Hippocampal formation (tissue), 2 donors: ENCODE measurements at places on chromosomes 5 and 9.

DNA sequence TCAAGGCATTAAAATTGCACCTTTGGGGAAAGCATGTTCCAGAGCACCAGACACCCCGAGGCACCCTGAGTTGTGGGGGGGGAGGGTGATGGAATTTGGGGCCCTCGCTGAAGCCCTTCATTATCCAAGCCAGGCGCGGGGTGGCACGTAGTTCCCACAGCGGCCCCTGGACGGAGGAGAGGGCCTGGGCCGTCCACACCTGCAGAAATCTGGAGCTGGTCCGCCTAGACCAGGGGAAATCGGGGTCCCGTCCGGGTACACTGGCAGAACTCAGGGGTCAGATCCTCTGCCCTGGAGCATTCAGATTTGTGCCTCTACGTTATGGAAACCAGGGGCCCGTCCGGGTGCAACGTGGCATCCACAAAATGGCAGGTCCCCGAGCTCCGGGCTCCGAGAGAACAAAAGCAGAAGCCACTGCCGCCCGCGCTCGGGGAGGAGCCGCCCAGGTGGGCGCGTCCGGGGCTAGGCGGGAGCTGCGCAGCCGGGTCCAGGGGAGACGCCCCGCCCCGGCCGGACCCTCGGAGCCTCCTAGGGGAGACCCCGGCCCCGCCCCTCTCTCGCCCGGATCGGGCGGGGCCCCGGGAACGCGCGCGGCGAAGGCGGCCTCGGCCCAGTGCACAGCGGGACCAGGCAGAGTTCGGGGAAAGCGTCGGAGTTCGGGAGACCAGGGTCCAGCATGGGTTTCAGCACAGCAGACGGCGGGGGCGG is at the start of gene PLEKHG4B:
PLEKHG4B (plus strand) TSS at position 613 of the 708 bp plus-strand sequence; CDS start at position 677, 64 bp downstream.
- DNase-seq: no peak

DNA sequence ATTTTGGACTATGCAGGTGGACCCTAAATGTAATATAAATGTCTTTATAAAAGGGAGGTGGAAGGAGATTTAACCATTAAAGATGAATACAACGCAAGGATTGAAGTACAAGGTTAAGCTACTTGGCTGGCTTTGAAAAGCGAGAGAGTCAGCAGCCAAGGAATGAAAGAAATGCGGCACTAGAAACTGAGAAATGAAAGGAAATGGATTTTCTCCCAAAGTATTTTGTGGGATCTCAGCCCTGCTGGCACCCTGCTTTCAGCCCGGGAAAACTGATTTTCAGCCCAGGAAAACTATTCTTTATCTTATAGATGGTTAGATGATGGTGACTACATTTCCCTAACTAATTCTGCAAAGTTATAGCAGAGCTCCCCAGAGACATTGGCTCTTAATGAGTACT is 1349.6 kb upstream of the C9orf72 start:
- DNase-seq: no peak

DNA sequence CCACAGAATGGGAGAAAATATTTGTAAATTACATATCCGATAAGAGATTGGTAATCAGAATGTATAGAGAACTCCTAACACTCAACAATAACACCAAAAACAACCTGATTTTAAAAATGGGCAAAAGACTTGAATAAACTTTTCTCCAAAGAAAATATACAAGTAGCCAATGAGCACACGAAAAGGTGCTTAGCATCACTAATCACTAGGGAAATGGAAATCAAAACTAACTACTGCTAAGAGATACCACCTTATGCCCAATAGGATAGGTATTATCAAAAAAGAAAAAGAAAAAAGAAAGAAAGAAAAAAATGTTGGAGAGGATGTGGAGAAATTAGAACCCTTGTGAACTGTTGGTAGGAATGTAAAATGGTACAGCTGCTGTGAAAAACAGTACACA is 212.1 kb downstream of the TLR4 start:
- no peak for DNase-seq

DNA sequence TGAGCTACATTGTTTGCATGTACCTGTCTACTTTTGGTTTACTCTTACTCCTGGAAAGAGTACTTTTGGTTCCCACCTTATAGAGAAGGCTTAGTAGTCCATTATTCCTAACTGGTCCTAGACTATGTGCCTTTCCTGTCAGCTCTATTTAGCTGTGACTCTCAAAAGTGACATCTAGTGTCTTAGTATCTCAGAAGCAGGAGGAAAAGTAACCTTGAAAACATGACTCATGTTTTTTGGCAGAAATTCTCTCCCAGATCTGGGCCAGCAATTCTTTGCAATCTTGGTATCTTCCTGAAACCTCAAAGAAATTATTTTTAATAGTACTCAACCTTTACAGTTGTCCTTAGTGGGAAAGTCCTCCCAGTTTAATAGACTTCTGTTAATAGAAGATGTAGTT is 691.7 kb upstream of the SEMA6A start:
- DNase-seq: no peak

DNA sequence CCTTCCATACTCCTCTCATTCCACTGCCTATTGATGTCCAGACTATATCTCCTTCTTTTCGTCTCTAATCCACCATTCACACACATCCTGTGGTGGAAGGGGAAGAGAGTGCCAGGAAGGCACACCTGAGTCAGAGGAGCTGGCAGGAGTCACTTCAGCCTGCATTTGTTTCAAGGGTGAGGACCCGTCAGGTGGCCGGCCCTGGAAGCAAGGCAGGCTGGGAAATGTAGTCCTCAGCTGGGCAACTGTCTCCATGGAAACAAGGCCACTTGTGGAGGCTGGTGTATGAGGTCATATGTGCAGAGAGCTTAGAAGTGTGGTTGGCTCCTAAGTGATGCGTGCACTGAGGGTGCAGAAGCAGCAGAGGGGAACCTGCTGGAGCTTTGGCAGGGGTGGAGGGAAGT is 278.4 kb downstream of the NSG2 start:
- no peak for DNase-seq

GRCh38 chr5:149240354-149240998 is 31.2 kb upstream of the AFAP1L1 start:
- no peak for DNase-seq

GRCh38 chr5:142248853-142249462 is 75.9 kb downstream of the SPRY4 start:
- DNase-seq: no peak

GRCh38 chr9:38194870-38195269 is 125.8 kb upstream of the SHB start:
- no peak for DNase-seq

DNA sequence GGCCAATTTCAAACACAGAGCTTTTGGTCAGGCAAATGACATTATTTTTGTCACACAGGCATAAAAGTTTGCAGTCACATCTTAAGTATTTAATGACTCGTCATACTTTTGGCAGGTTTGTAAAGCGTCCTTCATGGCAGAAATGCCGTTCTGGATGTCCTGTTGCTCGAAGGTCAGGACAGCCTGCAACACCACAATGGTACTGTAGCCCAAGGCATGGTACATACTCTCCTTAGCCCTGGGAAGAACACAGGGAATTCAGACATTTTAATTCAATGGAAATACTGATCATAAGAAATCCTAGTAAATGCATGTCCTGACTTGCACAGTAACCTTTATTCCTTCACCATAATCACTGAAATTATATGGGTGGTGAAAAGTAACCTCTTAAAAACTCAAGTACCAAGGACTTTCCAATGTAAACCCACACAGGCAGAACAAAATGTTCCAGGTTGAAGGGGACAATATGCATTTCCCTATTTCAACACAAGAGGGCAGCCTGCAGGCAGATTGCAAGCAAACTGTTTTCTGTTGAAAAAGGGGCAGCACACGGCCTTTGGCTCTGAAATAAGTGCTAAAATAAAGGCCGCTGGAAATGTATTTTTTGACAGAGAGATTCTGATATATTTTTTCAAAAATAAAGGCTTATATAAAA is 95.7 kb downstream of the TTC39B start:
- peak; percentile 30 for DNase-seq

- no peak for DNase-seq
Observed at GRCh38 chr9:68685770-68686169, 19.3 kb upstream of the PIP5K1B start.

DNA sequence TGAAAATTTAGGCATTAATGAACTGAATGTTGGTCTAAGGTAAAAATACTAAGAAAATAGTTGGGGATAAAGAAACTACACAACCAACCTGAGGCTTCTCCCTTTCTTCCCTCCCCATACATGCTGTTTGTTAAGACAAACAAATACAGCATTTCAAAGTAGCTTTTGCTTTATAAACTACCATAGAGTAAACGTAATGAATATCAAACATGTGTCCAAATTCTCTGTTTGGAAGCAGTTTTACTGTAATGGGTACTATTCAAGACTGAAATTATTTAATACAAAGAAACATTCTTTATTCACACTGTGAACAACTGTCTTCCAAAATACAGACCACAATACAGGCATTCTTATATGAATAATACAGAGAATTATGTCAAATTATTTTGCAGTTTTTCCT is 52.0 kb downstream of the SLC44A1 start:
- no peak for DNase-seq

DNA sequence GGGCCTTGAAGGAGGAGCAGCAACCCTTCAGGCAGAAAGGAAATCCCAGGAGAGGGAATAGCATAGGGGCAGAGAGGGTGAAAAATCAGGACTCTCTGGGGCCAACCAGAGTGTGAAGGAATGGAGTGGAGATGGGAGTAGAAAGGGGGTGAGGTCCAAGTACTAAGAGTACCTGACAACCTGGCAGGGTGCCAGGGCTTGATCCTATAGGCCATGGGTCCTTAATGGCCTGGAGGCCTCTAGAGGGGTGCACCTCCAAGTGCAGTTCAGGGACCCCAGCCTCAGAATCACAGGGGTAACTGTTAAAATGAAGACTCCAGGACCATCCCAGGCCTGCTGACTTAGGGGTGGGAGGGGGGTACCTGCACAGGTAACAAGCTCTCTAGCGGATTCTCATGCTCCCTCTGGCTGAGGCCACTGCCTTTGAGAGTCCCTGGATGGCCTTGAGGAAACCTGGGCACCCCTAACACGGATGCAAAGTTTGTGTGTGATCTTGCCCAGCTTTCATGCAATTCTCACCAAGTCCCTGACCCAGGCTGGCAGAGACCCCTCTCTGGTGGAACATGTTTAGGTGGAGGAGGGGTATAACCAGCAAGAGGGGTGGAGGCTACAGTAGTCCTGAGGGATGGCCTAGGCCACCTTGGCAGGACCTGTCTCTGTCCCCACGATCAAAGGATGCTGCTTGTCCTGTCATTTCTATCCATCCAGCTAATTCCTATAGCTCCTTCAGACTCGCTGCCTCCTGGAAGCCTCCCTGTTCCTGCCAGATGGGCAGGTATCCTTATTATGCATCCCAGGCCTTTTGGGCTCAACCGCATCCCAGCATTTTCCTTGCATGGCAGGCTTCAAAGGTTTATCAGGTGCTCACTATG is 17.6 kb upstream of the CSF1R start:
- no peak for DNase-seq

DNA sequence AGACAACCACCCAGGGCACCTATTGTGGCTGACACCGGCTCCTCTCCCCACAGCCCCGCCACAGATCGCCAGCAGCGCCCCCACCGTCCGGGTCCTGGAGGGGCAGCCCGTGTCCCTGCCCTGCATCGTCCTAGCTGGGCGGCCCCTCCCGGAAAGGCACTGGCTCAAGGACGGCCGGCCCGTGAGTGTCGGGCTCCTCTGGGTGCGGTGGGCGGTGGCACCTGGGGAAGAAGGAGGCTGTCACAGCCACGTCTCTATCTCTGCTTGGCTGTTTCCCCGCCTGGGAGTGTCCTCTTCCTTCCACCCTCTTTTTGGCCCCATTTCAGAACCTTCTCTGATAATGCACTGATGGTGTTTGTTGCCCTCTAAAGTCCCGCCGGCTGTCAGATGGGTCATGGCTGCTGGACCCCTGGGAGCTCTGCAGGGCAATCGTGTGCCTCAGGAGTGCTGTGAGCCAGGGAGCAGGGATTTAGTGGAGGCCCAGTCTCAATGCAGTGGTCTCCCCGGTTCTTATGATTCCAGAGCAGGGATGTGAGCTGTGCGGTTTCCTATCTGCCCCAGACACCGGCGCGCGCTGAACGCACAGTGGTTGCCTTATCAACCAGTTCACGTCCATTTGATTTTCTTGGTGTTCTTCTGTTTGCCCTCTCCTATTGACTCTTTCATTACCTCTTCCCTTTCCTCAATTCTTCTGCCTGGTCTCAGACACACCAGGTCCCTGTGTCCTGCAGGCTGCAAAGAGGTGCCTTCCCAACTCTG is 55.3 kb downstream of the HMCN2 start:
- DNase-seq: no peak

- no peak for DNase-seq
Observed at GRCh38 chr5:33925278-33925677, 10.9 kb upstream of the RXFP3 start.

GRCh38 chr5:59069438-59070079 is 486.7 kb downstream of the RAB3C start:
- no peak for DNase-seq

DNA sequence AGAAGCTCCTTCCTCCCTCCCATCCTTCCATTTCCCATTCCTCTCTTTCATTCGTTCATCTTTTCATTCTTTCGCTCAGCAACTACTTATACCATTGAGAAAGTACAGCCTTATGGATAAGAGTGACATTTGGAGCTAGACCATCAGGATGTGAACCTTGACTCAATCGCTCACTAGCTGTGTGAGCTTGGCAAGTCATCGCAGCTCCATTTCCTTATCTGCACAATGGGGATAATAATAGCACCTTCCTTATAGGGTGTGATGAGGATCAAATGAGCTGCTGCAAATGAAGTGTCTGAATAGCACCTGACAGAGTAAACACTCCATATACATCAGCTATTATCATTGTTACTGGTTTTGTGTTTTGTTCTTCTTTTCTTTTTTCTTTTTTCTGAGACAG is 28.1 kb upstream of the SYNPO start:
- no peak for DNase-seq

- DNase-seq: no peak
Observed at GRCh38 chr9:2824054-2824453, 19.8 kb downstream of the PUM3 start.

DNA sequence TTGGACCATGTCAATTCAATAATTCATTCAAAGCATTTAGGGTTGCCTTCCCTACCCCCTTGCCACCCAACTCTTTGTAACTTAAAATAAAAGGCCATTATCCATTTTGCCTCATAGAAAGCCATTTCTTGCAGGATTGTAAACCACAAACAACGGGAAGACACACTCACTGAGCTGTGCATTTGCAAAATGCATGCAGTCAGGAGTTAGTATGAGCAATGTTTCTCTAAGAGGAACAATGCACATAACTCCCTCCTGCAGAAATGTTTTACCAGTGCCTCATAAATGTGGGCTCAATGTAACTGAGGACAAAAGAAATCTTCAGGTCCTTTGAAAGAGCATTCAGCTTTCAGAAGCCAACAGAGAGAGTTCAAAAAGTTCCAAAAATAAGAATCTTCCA is 98.5 kb upstream of the ABCA1 start:
- no peak for DNase-seq

DNA sequence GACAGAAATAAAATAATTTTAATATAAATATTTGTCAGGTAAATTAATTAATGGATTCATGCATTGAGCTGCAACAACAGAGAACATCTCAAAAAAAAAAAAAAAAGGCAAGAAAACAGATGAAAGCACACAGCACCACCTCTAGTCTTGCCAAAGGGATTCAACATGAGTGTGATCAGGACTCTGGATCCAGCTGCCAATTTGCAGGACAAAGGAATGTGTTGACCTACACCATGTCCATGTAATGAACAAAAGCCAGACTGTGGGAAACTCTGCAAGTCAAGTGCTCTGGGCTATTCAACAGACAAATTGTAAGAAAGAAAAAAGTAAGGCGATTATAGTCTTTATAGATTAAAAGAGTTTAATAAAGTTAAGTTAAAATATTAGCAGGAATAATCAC is 769.3 kb downstream of the TLR4 start:
- no peak for DNase-seq

- no peak for DNase-seq
Observed at GRCh38 chr9:21560281-21560745, 78.2 kb upstream of the IFNE start.

GRCh38 chr5:57850109-57850508 is 367.5 kb upstream of the ACTBL2 start:
- DNase-seq: no peak
